ENCODE measurements at places on chromosomes 7 and 10. TPM values are rescaled to one million over a fixed set of nuclear protein-coding genes. Genes with fewer than 3 reads are reported as not detected.

HABP2 gene
- not detected for polyA plus RNA-seq

ADAM22 gene
- polyA plus RNA-seq: 2.8 TPM

AKR1C4 gene
- polyA plus RNA-seq: not detected

FXYD4 gene
- polyA plus RNA-seq: not detected

AQP1 gene
- not detected for polyA plus RNA-seq

ZFAND4 gene
- 6.6 TPM for polyA plus RNA-seq

PRKAG2 gene
- polyA plus RNA-seq: 6.3 TPM

TRPV5 gene
- not detected for polyA plus RNA-seq

GSTO2 gene
- polyA plus RNA-seq: 51.3 TPM

TNS3 gene
- 6.2 TPM for polyA plus RNA-seq

EN2 gene
- polyA plus RNA-seq: not detected

SFRP4 gene
- polyA plus RNA-seq: not detected
